ENCODE measurements at places on chromosomes 7 and 10.

GRCh38 chr7:116219834-116220233 is 9.5 kb downstream of the TES start:
- no peak for DNase-seq

GRCh38 chr7:42272793-42273665 is 36.0 kb upstream of the GLI3 start:
- peak; percentile 18 for DNase-seq

- no peak for DNase-seq
These were observed 68.9 kb upstream of the NMT2 start for GRCh38 chr10:15237351-15237750.

- no peak for DNase-seq
These were observed 166.3 kb upstream of the GRM3 start for GRCh38 chr7:86477343-86477935.

- no peak for DNase-seq
These were observed 175.5 kb upstream of the ITGB1 start for GRCh38 chr10:33133557-33133956.

GRCh38 chr10:1278306-1278705 is 222.1 kb downstream of the WDR37 start:
- no peak for DNase-seq

DNA sequence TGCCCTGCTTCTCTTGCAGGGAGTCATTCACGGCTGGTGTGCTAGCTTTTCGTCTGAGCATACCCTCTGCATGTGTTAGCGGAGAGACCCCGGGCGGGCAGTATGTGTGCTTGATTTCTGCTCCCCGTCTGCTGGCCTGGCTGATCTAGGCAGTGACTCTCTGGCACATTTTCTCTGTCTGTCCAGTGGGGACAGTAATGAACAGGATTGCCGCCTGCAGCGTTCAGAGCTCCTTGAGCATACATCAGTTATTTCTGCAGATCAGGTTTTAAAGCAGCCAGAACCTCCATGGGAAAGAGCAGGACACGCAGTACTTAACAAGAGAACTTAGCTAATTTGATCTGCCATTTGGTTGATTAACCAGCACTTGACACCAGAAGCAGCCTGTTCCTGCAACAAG is 242.5 kb downstream of the CELF2 start:
- DNase-seq, result no peak

- DNase-seq, result peak; percentile 85
These were observed 685 bp downstream of the LUC7L2 start for GRCh38 chr7:139360210-139360947.

DNA sequence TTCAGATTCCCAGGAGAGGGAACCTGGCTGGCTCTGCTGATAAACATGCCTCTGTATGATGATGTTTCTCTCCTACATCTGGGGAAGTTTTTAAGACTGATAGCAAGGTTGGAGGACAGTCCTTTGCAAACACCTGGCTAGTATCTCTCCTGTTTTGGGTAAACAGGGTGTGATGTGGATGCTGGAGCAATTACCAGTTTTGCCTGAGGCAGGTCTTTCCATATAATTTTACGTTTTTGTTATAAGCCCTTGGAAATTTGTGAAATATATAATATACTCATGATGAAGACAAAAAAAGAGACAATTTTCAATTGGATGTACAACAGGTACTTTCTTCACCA is 138.6 kb downstream of the ADAM22 start:
- no peak for DNase-seq

DNA sequence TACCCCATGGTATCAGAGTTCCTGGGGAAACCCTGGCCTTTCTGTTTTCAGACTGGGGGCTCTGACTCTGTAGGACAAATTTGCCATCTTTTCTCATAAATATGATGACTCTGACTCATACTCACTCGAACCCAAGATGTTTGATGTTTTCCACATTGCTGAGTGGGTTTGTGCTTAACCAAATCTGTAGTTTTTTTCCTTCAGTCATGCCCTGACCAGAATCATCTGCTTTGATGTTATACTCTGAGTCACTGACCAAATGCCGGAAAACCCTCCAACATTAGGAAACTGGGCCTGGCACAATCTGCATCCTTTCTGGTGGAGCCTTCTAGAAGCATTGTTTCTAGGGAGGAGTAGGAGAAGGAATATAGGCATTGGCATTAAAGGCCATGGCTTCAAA is 118.7 kb downstream of the C10orf105 start:
- DNase-seq, result peak; percentile 64

DNA sequence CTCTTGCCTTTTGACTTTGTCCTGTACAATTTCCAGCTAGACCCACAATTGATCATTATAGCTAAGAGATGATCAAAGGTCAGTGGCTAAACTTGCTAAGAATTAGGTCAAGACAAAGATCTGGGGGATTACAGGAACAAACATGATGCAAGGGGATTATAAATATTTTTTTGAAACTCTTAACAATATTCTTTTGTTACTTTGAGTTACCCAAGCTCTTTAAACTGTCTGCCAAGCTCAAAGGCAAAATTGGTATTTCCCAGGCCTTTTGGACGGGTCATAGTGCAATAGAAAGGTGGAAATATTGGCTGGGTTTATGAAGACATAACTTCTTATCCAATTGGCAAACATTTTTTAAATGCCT is 23.4 kb downstream of the TBXAS1 start:
- DNase-seq, result no peak

- DNase-seq, result peak; percentile 9
These were observed 951.6 kb downstream of the ANKRD7 start for GRCh38 chr7:119175911-119176627.

GRCh38 chr10:10533437-10533836 is 484.2 kb upstream of the CELF2 start:
- DNase-seq, result no peak

- no peak for DNase-seq
These were observed 119.8 kb downstream of the ZNF736 start for GRCh38 chr7:64433590-64433989.

- no peak for DNase-seq
These were observed 4.7 kb upstream of the EBF3 start for GRCh38 chr10:129968853-129969183.

DNA sequence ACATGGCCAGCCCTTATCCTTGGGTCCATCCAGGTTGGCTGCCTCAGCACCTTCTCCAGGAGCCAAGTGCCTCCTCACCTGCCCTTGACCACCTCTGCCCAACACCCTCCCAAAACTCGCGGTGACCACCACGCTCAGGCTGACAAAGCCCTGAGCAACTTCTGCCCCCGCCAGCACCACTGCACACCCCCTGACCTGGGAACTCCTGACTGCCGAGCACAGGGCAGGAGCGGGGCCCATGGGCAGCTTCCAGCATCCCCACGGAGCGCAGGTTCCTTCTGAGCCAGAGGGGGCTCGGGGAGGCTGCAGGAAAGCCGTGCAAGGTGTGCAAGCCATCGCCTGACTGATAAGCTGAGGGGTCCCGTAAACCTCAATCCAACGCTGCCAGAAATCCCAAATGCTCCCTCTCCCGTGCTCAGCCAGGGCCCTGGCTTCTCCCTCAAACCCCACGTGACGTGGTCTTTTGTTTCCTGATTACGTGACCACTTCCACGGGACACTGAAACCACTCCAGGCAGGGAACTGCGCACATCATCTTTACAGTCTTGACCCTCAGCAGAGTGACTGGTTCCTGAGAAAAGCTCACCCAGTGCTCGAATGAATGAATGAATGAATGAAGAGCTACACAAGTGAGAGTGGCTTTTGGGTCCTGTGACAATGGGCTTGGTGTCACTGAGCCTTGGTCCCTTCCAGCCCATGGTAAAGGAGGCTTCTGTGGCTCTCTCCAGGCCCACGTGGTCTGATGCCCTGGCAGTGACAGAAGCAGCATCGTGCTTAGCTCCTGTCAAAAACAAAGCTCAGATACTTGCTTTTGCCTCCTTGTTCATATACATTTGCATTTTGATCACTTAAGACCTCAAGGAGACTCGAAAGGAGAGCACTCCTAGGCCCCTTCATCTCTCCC is 249.8 kb upstream of the PPP2R2D start:
- DNase-seq, result no peak

- no peak for DNase-seq
These were observed 120.8 kb downstream of the NRCAM start for GRCh38 chr7:108335269-108335918.

DNA sequence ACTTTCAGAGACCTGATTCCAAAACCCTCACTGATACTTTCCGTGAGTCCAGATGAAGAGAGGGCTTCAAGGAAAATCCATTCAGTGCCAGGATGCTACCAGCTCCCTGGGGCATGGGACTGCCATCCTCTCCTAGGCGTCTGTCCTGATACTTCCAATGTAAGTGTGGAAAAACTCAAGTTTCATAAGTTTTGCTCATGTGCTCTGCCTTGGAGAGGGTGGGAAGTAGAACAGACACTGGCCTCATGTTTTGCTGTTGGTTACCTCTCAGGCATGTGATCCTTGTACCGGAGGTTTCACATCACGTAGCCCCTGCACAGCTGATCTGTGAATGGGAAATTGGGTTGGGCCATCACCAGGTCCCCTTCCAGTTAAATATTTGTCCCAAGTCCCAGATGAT is 517.1 kb downstream of the RPS24 start:
- no peak for DNase-seq

GRCh38 chr7:113561446-113561845 is 357.4 kb downstream of the PPP1R3A start:
- DNase-seq, result peak; percentile 37

GRCh38 chr7:26485367-26485934 is 193.8 kb downstream of the SNX10 start:
- peak; percentile 9 for DNase-seq

- DNase-seq, result no peak
These were observed 18.5 kb downstream of the SLC13A4 start for GRCh38 chr7:135709508-135709907.

DNA sequence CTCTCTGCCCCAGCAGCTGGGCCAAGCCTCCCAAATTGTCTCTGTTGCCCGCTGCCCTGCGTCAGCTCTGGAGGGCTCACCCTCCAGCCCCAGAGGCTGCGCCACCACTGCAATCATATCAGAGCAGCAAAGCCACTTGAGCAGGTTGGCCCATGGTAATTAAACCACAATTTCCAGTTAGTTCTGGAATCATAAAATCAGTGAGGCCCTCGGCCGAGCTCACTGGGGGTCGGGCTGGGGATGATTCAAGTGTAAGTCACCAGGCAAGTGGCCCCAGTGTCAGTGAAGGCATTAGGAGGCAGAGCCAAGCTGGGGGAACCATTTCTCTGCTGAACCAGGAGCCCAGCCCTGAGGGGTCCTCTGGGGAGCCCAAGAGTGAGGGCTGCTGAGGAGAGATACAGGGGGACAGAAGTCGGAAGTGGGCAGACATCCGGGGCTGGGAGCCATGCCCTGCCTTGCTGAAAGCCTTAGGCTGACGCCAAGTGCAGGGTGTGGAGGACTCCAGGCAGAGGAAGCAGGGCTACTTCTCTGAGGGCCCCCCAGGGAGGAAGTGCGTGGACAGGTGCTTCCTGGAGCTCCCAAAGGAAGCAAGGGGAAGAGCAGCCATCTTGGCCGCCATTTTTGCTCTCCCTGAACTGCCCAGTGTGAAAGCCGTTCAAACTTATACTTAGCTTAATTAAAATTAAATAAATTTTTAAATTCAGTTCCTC is 29.5 kb upstream of the SLC29A3 start:
- DNase-seq, result no peak

GRCh38 chr7:16698200-16698905 is 52.4 kb downstream of the BZW2 start:
- DNase-seq, result no peak

GRCh38 chr10:14093730-14094484 is 236.8 kb downstream of the FRMD4A start:
- DNase-seq, result peak; percentile 40

- no peak for DNase-seq
These were observed 360.8 kb downstream of the CRPPA start for GRCh38 chr7:16060502-16060901.

GRCh38 chr10:46227936-46228562 is 58.7 kb upstream of the ANTXRL start:
- DNase-seq, result no peak

GRCh38 chr10:78042752-78043104 is 9.1 kb downstream of the RPS24 start:
- no peak for DNase-seq

DNA sequence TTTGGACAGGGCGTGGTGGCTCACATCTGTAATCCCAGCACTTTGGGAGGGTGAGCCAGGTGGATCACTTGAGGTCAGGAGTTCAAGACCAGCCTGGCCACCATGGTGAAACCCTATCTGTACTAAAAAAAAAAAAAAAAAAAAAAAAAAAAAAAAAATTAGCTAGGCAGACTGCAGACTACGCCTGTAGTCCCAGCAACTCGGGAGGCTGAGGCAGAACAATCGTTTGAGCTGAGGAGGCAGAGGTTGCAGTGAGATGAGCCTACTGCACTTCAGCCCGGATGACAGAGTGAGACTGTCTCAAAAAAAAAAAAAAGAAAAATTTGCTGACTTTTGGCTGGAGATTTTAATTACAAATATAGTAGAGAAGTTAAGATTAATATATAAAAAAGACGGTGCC is 104.0 kb downstream of the HIPK2 start:
- DNase-seq, result no peak

DNA sequence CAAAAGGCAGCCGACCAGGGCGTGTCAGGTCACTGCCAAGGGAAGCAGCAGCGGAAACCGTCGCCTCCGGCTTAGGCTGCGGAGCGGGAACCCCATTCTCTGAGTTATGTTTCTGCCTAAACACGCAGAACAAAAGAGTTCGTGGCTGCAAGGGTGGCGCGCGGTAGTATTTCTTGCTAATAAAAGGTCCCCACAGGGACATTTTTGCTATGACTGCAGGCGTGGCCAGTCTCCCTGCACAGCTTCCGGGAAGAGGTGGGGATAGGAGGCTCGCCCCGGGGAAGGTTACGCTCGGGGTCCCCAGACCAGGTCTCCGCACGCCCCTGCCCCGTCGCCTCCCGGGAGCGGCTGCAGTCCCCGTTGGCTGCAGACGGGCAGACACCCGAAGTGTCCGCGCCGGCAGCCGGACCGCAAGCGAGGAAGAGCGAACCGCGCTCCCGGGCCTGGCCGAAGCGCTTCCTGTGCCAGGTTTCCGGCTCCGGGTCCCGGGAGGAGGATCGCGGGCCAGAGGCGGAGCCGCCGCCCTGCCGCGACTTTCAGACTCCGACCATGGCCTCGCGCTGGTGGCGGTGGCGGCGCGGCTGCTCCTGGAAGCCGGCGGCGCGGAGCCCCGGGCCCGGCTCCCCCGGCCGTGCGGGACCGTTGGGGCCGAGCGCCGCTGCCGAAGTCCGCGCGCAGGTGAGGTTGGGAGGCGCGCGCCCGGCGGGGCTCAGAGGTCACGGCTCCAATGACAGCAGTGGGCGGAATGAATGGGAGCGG is at the start of gene PDSS1:
Gene PDSS1, plus strand, starts transcription at position 539 of the 759 bp plus-strand sequence. Its CDS starts 11 bp downstream, at position 550.
- DNase-seq, result peak; percentile 22

GRCh38 chr10:13956826-13957225 is 370.1 kb downstream of the PRPF18 start:
- DNase-seq, result no peak

GRCh38 chr7:156456503-156457115 is 184.0 kb upstream of the RNF32 start:
- DNase-seq, result no peak

- DNase-seq, result no peak
These were observed 137.2 kb upstream of the GPR22 start for GRCh38 chr7:107332488-107333269.

DNA sequence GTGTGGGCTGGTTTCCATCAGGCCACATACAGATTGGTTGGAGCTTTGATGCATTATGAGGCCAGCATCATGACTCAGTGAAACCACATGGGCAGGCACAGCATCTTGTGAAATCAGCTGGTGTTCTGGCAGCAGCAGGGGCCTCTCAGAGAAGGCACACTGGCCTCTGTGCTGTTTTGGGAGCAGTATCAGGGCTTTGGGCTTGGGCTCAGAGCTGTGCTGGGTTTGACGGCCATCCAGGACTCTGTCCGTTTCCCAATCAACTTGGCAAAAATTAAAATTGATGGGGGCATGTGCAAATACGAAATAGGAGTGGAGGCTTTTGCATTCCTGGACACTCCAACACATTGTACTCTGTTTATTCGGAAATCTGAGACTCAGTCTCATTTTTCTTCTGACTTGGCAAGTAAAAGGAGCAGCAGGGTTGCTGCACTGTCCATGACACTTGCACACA is 190.9 kb downstream of the BMPER start:
- DNase-seq, result peak; percentile 67

All from fibroblast of skin of left quadriceps (primary cell).